ENCODE measurements at places on chromosomes 7 and 10.

DNA sequence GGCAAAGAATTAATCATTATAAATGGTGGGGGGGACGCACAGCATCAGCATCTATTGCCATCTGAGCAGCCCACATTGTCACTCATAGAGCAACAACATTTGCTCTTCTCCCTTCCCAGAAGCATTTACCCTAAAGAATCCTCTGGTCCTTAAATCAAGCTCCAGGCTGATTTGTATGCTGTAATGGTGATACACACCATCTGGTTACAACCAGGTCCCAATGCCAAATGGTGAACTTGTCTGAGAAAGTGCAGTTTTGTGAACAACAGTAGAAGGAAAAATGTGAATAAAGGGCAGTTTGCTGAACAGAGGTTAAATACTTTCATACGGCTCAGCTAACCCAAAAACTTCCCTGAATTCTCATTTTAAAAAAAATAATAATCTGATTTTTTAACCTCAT lies 38.8 kb upstream of the TCF7L2 start:
- DNase-seq = no peak

- no peak for DNase-seq
Measured at GRCh38 chr7:86784765-86785164, 141.1 kb downstream of the GRM3 start.

- no peak for DNase-seq
Measured at GRCh38 chr10:72764151-72764550, 72.2 kb downstream of the MCU start.

- no peak for DNase-seq
Measured at GRCh38 chr7:41869997-41870396, 167.1 kb upstream of the INHBA start.

DNA sequence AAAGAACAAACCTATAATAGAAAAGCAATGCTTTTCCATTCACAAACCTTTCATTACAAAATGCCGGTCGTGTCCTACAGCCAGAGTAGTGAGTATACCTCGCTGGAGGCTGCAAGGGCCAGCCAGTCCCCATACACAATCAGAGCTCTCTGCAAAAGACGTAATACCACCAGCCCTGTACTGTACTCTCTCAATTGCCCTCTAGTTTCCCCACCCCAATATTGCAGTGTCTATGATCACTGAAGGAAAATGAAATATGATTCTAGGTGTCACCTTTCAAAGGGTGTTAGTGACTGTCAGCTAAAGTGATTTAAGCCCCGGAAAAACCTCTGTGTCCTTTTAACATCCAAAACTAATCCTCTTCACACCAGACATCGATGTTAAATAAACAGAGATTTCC lies 24.8 kb downstream of the PLXNA4 start:
- no peak for DNase-seq

DNA sequence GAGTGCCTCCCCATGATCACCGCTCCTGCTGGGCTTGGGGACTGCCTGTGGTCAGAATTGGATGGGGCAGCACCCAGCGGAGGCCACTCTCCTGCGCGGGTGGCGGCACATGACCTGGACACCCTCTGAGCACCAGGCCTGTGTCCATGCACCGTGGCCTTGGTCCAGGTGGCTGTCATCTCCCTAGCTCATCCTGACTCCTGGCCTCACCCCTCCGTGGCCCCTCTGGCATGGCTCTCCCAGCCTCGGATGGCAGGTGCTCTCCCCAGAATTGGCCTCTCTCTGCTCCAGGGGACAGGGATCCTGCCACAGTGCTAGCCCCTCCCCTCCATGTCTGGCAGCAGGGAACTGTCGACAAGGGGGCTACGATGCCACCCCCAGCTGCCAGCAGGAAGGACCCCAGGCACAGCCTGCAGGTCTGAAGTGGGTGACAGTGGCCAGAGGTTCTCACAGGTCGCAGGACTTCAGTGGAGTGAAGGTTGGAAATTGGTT lies 37.2 kb upstream of the BTBD16 start:
- no peak for DNase-seq

GRCh38 chr7:2707481-2707880 lies 19.5 kb downstream of the AMZ1 start:
- no peak for DNase-seq

DNA sequence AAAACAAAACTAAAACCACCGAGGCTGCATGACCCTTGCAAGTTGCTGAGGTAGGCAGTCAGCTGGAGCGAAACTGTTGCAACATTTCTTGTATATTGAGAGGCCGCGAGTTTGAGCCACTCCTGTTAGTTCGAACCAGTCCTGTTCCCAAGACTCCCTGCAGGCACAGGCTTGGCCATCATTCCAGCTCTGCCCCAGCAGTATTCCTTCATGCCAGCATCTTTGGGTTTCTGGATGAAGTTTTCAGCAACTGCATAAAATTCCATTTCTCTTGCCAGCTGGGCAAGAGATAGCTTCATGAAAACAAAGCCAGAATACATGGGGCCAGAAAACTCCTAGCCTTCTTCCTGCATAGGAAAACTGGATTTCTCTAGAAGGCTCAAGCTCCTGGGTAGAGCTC lies 207.6 kb downstream of the FRMD4A start:
- no peak for DNase-seq

DNA sequence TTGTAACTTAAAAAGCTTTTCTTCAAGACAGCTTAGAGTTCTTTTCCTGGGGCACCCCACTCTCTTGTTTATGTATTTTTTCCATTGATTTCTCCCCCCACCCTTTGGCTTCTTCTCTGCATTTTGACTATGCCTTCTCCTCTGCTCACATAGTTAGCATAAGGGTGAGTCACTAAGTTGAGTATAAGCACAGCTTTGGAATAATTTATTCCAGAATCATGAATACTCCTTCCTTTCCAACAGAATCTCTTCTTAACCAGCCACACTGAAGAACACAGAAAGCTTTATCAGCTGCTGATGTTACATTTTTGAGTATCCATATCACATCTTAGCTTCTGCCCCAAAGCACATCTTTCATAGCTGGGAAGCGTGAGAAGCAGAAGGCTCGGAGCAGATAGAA lies 449.5 kb upstream of the MKI67 start:
- no peak for DNase-seq

DNA sequence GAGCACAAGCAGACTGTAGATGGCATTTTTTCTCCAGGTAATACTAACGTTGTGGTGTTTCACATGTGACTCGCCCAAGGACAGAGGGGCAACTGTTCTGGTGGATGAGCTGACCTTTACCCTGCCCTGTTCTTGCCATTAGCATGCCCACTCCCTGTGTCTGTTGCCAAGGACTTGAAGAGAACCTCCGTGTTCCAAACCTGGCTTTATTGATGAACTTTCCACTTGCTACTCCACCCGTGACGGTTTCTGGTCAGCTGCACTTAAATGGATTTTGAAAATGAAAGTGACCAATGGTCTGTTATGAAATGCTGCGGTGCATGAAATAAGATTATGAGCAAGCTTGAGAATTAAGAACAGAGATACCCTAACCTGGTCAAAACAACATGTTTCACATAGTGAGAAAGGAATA lies 30.4 kb downstream of the LRRC4 start:
- DNase-seq = no peak

- no peak for DNase-seq
Measured at GRCh38 chr7:117837841-117838240, 35.4 kb downstream of the CTTNBP2 start.

DNA sequence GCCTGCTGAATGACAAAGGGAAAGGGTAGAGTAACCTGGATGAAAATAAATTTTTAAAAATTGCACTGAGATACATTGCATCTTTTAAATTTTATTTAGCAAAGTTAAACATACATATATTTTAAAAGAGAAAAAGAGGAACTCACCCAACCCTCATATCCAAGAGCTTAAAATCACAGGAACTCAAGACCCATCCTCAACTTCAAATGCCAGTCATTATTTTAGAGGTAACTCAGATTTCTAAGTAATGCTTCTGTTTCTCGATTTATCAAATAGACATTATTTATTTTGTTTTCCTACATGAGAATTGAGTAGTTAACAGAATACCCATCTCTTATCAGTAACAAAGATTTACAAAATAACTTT lies 32.4 kb upstream of the KMT2E start:
- no peak for DNase-seq

- no peak for DNase-seq
Measured at GRCh38 chr10:47321521-47322195, 596 bp upstream of the GDF2 start.

GRCh38 chr10:104256335-104256961 lies 1.8 kb downstream of the GSTO1 start:
- DNase-seq = no peak

- no peak for DNase-seq
Measured at GRCh38 chr7:103142494-103142893, 6.4 kb downstream of the NAPEPLD start.

DNA sequence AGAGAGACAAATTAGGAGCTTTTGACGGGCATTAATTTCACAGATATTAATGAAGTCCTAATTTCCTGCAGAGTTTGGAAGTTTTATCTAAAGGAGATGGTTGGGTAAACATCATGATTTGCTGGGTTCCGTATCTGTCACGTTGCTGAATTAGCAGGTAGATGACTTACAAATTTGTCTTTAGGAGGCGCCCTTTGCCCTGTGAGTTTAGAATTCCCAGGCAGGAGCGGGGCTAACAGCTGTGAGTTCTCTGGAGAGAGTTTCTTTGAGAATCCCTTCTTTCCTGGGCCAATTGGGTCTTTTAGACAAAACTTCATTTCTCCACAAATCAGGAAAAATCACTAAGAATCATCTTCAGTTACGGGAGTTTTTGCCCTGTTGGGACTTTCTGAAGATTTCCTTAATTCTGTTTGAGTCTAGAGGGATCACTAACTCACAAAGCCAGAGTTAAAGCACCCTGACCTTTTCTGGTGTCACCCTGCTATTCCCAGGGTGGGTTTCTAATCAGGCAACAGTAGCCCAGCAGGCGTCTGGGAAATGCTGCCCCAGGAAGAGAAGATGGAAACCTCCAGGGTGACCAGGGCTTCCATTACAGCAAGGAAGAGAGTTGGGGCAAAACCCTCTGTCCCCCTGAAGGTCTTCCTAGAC lies 63.7 kb downstream of the PRKCQ start:
- no peak for DNase-seq

GRCh38 chr10:43946445-43946844 lies 297.8 kb upstream of the ZNF32 start:
- DNase-seq = no peak

DNA sequence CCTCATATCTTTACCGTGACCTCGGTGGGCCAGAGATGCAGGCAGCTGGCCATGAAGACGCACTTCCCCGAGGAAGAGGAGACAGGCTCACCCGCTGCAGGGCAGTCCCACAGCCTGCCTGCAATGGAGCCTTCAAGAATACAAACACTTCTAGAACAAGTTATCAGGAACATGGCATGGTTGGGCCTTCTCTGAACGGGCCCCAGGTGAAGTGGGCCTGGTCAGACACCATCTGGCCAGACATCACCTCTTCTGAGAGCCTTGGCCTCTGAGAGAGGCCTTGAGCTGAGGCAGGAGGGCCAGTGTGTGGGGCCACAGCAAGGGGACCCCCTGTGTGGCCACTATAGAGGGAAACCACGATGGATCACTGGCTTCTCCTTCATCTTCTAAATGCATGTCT lies 112.4 kb upstream of the GDF10 start:
- no peak for DNase-seq

DNA sequence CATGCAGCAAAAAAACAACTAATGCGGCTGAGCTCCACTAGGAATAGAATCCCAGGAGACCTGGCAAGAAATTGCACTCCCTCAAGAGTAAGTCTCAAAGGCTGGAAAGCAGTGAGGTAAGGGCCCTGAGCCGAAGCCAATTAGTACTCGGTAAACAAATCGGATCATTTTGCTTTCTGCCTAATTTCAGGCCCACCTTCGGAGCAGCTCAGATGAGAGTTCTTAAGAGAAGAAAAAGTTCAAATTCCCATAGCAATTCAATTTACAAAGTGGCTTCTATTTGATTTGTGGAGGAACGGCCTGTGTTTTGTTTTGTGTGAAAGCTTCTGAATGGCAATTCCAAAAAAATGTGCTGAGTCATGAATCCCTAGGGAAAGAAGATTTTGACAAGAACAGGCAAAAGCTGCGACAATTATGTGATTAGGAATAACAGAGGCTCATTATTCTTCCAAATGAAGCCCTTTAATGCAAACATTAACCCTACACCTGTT lies 60.9 kb downstream of the SLC16A9 start:
- no peak for DNase-seq

DNA sequence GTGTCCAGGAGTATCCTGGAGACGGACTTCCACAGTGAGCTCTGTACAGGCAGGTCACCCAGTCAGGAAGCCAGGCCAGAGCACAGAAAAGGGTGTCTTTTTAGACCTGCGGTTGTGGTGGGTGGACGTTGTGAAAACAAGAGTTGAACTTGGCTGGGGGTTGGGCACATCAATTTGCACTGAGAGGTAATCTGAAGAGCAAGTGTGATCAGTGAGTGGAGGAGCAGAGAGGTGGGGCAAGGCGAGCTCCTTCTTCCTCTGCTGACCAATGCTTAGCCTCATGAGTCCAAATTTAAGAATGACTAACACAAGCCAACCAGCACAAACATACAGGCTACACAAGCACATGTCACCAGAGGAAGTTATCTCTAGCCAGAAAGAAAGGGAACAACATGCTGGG lies 310.8 kb downstream of the TCERG1L start:
- DNase-seq = no peak

GRCh38 chr7:17633067-17633466 lies 307.2 kb downstream of the SNX13 start:
- no peak for DNase-seq

DNA sequence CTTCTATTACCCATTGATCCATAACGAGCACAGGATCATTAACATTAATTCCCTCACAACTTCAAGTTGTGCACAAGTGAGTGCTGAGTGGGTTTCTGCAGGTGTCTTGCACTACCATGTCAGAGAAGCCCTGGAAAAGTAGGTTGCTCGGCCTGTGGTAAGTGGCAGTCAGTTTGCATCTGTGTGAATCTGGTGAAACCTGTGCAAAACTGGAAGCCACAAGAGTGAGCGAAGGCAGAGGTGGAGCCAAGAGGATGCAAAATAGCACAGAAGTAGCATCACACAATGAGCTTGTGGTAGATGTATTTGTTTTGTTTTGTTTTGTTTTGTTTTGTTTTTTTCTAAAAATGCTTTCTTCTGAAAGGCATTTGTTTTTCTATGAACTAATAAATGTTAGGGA lies 181.5 kb downstream of the THSD7A start:
- DNase-seq = no peak

DNA sequence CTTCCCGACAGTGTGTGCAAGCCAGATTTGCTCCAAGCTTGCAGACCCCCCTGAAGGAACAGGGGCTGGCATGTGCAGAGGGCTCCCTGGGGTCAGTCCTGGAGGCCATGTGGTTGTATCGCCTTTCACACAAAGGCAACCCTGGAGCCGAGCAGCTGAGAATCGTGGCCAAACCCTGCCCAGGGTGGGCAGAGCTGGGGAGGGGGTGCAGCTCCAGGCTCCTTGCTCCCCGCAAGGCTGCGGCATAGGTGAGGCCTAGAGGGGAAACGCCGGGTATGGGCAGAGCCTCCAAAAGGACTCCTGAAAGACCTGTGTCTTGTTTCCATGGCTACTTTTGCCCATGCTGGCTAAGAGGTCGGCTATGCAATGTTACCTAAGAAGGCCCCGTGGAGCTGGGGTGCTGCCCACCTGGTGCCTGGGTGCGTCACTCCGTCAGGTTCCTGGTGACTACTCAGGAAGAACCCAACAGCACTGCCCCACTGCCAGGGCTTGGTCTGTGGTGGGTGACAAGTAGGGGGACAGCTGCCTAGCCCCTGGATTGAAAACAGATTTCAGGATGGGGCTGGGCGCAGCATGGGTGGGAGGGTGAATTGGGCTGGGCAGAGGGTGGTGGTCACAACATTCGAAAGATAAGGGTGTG lies 171.0 kb upstream of the SHH start:
- no peak for DNase-seq

- no peak for DNase-seq
Measured at GRCh38 chr10:74877898-74878297, 51.5 kb downstream of the KAT6B start.

GRCh38 chr7:23544913-23545354 lies 13.2 kb upstream of the TRA2A start:
- DNase-seq = no peak

- DNase-seq = no peak
Measured at GRCh38 chr7:25642849-25643248, 414.6 kb upstream of the NPVF start.

Measured in stimulated activated CD4-positive, alpha-beta T cell treated with anti-CD3 and anti-CD28 coated beads, Interleukin-1b, Interleukin-23, amount 100 ng/mL, for 1 hour (primary cell).